ENCODE measurements at places on chromosomes 12 and 14. TPM values are rescaled to one million over a fixed set of nuclear protein-coding genes. Genes with fewer than 3 reads are reported as not detected.

HELB gene
- 0.50 TPM for polyA plus RNA-seq

MAP1LC3B2 gene
- polyA plus RNA-seq = 9.0 TPM

PTHLH gene
- 4.7 TPM for polyA plus RNA-seq

PRH1 gene
- 8.4 TPM for polyA plus RNA-seq

CLEC1B gene
- not detected for polyA plus RNA-seq

TOMM20L gene
- not detected for polyA plus RNA-seq

TEX22 gene
- polyA plus RNA-seq = 0.46 TPM

- DNase-seq = peak; percentile 61
Observed at GRCh38 chr12:13154027-13154538, 42.4 kb upstream of the EMP1 start.

GRCh38 chr12:58766513-58766870 lies 153.8 kb downstream of the LRIG3 start:
- DNase-seq = no peak

- DNase-seq = no peak
Observed at GRCh38 chr14:101132051-101132571, 228.6 kb upstream of the RTL1 start.

GRCh38 chr12:93126069-93126474 lies 197.0 kb upstream of the EEA1 start:
- no peak for DNase-seq

GRCh38 chr14:56206596-56206995 lies 88.4 kb downstream of the PELI2 start:
- no peak for DNase-seq

- no peak for DNase-seq
Observed at GRCh38 chr14:100019156-100019744, 46.0 kb upstream of the EVL start.

DNA sequence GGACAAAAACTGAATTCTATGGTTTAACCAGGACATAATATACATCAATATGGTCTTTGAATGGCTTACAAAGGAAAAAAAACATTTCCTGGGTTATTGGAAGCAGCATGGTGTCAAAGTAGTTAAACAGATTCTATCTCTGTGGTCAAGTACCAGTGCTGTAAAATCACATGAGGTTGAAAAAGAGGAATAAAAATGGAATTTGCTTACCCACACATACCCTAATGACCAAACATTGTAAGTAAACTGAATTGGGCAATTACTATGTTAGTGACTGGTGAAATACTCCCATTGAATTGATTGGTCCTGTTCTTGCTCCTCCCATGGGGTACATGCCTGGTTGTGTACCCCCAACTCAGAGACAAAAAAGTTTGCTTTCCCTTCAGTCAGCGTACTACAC lies 19.6 kb downstream of the IFNG start:
- DNase-seq = no peak

- DNase-seq = peak; percentile 85
Observed at GRCh38 chr12:118136559-118137003, 657 bp downstream of the PEBP1 start.

DNA sequence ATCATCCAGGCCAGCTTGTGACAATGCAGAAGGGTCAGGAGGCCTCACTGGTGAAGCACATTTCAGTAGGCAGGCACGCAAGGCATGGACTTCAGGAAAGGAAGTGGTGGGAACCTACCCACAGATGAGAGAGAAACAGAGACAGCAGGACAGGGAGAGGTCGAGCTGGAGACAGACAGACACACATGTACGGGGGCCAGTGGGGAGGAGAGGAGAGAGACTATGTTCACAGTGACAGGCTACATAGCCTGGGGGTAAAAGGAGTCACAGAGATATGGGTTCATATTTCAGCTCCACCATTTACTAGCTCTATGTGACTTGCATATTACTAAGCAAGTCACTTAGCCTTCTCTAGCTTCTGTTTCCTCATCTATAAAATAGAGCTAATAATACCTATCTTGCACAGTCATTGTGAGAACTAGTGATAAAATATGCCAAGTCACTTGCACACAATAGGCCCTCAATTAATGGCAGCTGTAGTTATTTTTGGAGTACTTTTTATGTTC lies 91.1 kb upstream of the FUT8 start:
- DNase-seq = peak; percentile 41

- no peak for DNase-seq
Observed at GRCh38 chr12:130514149-130514551, 176.5 kb downstream of the PIWIL1 start.

- peak; percentile 64 for DNase-seq
Observed at GRCh38 chr12:57218030-57218853, 1.6 kb downstream of the NXPH4 start.

GRCh38 chr14:94115631-94116030 lies 5.1 kb downstream of the IFI27 start:
- no peak for DNase-seq

GRCh38 chr12:62862259-62862881 lies 72.6 kb downstream of the PPM1H start:
- peak; percentile 71 for DNase-seq
